ENCODE measurements at places on chromosomes 7 and 10.
A peak's percentile ranks its signal among the peaks of the same experiment; 100 is the strongest.

DNA sequence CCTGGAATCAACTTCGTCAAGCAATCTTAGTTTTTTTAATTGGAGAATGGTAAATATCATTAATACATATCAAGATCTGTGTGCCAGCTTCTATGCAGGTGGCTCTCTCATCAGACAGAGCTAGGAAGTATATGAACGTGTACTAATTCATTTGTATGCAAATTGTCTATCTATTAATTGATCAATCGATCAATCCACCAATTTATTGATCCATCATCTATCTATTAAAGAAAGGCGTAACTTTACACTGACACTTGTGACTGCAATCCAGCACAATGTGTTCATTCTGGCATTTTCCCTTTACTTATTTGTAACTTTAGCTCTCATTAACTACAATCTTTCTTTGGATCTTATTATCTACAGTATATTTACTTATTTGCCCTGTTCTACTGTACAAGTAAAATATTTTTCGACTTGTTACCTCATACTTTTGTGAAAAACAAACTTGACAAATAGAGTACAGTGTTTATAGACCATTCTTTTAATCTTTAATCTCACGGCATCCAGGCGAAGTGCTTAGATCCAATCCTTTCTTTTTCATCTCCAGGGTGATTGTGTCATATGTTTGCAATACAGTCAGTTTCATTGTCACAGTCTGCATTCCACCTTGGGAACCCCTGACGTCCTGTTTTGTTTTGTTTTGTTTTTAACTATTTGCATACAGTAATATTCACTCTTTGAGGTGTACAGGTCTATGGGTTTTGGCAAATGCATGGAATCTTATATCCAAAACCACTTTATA is 22.0 kb upstream of the GHRHR start:
- no peak for DNase-seq

DNA sequence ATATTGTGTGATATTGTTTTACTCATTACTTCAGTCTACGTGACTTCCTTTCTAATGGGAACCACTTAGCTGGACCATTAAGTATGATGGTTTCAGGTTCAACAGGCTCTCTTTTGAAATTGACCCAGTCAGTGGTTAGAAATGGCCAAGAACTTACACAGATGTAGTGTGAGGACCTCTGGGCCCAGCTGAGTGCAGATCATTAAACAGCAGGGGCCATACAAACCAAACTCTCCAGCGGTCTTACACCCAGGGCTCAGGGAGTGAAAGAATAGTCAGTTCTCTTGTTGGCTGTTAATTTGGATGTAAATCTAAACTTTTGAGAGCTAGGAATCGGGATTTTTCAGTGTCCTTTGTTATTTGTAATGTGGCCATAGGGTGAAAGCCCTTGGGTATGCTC is 107.3 kb downstream of the CELF2 start:
- DNase-seq, result no peak

GRCh38 chr10:128540128-128540762 is 414.0 kb upstream of the MKI67 start:
- DNase-seq, result no peak

- DNase-seq, result no peak
Measured at GRCh38 chr7:33155811-33156210, 26.4 kb downstream of the BBS9 start.

DNA sequence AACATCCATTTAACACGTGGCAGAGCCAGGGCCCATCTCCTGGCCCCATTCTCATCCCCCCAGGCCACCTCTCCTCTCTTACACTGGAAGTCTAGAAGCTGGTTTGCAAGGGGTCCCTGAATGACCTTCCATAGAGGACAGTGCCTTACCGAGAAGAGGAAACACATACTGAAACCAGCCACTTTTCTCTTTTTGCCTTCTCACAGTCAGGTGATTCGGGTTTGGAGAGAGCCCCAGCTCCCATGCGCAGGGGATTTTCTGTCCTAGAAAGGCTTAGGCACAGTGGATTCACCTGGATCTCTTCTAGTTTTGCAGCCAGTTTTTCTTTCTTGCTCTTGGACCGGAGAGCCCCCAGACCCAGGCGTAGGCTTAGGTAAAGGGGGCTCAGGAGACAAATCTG is 334.1 kb upstream of the C7orf33 start:
- DNase-seq, result no peak

DNA sequence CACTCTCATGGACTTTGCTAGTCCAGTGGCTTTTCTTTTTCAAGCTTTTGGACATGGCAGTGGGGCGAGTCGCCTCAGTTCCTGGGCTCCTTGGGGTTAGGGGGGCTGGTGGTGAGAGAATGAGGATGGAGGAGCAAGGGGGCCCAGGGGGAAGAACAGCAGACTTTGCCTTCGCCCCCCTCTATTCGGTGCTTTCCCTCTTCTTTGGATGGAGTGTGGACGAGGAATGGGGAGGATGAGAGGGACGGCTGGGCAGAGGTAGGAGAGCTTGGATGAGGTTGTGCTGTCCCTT is 255 bp downstream of the MAGI2 start:
- DNase-seq, result no peak

DNA sequence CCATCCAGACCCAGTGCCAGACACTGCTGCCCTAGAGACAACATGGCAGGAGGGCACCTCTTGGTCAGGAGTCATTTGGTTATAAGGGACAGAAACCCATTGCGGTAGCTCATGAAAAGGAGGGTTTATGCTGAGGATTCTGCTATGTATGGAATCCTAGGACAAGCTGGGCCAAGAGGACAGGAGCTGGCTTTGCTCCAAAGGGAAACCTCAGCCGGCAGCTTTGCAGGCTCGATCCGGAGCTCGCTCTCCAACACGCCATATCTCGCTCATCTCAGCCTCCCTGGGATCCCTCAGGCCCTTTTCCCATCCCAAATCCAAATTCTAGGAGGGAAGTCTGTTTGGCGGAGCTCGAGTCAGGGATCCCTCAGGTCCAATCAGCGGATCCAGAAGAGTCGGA is 345.7 kb downstream of the GLRX3 start:
- no peak for DNase-seq

GRCh38 chr7:102167254-102167653 is 119.4 kb upstream of the SH2B2 start:
- DNase-seq, result no peak

- DNase-seq, result no peak
Measured at GRCh38 chr10:118908557-118909256, 120.8 kb upstream of the NANOS1 start.

- no peak for DNase-seq
Measured at GRCh38 chr7:45401851-45402250, 172.3 kb upstream of the ADCY1 start.

DNA sequence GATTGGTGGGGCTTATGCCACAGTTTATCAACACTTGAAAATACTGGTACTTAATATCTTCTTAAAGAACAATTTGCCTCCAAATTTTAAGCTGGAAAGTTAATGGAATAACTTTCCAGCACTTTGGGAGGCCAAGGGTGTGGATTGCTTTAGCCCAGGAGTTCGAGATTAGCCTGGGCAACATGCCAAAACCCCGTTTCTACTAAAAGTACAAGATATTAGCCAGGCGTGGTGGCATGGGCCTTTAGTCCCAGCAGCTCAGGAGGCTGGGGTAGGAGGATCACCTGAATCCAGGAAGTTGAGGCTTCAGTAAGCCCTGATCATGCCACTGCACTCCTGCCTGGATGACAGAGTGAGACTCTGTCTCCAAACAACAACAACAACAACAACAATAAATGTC is 56.0 kb downstream of the PRF1 start:
- DNase-seq, result no peak

- peak; percentile 30 for DNase-seq
Measured at GRCh38 chr10:115093776-115094408, 727 bp downstream of the ATRNL1 start.

DNA sequence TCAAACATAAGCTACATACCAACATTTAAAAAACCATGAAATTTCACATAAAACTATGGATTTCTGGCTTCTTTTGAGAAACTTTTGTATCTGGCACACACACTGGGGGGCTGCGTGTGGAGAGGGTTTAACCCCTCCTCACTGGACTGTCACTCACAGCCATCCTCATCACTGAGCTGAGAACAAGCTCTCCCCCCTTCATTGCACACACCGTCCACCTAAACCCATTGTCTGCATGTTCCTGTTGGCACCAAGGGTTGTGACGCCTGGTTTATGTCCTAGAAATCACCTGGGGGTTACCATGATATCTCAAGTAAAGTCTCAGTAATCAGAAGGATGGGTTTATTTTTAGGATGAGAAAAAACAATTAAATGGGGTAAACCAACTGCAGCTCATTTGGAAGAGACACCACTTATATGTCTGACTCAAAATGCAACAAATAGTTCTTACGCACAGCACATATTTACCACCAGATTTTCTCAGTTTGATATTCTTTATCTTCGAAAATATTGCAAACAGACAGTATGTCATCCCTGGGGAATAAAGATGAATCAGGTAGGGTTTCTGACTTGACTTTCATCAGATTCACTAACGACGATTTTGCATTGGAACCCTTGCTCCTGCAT is 218.5 kb upstream of the KLF6 start:
- DNase-seq, result no peak

DNA sequence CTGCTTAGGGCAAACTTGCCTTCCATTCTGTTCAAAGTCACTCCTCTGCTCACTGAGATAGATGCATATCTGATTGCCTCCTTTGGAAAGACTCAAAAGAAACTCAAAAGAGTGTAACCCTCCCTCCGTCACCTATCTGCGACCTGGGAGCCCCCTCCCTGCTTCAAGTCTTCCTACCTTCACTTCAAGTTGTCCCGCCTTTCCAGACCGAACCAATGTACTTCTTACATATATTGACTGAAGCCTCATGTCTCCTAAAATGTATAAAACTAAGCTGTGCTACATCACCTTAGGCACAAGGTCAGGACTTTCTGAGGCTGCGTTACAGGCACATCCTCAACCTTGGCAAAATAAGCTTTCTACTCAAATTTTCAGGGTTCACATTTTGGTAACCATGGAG is 77.4 kb upstream of the C1GALT1 start:
- DNase-seq, result no peak

DNA sequence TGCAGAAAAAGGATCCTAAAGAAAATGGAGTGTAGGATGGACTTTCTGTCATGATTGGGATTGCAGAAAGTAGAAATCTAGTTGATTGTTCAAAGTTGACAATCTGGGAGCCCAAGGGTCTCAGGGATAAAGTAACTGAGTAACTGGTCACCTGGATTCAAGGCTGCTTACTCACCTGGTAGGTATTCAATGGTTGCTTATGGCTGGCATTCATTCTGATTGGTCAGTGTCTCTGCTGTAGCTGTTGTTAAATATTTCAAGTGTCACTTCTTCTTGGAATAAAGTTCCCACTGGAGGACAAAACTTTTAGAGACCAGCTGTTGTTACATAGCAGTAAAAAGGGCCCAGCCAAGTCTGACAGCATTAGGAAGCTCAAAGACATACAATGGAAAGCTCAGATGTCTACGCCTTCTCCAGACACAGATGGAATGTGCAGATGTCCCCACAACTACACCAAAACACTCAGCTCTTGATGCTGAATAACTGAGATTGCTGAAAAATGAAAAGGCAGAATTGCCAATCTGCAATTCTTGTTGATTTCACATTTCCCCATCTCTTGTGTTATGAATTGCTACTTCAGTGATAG is 106.9 kb downstream of the ZNF467 start:
- no peak for DNase-seq

DNA sequence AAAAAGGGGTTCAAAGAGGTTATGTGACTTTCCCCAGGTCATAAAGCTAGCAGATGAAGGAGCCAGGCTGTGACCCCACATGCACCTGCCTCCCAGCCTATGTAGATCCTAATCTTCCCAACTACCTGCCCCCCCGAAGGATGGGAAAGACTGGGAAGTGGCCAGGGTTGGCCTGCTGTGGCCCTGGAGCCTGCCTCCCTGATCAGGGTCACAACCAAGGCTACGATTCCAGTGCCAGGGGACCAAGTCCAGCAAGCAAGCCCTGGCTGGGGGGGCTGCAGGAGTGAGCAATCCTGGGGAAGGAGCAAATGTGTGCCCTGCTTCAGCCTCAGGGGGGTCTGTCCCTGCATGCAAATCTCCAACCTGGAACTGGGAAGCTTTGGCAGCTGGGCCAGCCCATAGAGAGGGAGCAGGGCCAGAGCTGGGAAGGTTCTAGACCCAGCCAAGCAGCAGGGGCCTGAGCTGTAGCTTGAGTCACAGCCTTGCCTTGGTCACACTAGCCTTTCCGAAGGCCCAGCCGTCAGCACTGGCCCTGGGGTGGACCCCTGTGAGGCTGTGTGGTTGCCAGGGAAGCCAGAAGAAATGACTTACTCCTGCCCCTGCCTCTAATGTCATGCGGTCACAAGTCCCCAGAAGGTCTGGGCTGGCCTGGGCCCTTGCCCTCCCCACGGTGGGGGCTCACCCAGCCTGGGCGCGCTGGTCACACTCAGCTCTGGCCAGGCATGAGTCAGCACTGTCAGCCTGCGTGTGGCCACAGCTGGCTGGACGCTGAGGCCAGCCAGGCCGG is 96.4 kb upstream of the ZMIZ1 start:
- DNase-seq, result no peak

- no peak for DNase-seq
Measured at GRCh38 chr10:17783751-17784150, 25.4 kb upstream of the MRC1 start.

- DNase-seq, result peak; percentile 34
Measured at GRCh38 chr7:4204513-4205165, 477.5 kb upstream of the FOXK1 start.

DNA sequence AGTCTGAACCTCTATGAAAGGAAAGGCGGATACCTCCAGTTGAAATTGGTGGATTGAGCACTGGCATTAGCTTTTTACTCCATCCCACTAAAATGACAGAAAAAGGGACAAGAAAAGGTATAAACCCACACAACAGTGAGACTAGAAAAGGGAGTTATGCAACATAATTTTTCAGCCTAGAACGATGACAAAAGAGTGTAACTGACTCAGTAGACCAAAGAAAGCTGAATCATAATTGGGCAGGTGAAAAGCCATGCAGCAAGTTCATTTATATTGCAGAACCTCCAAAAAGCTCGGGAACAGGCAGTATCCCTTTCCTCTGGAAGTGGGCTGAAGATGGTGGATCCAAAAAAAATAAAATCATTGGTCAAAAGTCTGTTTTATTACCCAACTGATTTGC is 30.5 kb upstream of the ZCCHC24 start:
- no peak for DNase-seq

DNA sequence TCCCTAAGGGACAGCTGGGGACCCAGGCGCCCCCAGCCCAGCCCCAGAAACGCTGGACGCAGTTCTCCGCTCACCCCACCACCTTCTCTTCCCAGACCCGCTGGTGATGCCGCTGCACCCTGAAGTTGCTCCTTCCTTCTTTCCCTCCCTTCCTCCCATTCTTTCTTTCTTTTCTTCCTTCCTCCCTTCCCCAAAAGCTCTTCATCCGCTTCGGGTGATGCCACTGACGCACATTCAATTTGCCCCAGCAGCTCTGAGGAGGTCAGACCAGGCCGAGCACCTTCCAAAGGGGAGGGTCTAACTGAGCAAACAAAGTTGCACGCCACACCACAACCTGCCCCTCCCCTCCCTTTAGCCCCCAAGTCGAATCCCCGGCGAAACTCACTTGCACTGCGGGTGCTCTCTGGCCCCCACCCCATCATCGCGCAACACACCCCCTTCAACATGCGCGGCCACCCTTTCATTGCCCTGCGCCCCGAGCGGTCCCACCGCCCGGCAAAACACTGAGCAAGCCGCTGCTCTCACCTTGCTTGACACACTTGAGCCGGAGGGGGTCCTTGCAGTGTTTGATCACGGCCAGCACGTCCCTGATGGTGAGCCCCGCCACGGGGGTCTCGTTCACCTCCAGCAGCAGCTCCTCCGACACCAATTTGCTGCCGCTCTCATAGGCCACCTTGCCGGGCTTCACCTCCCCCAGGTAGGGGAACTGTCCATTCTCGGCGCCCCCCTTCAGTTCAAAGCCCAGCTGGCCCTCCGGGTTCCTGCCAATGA is 787 bp downstream of the MAGI2 start:
- DNase-seq, result no peak

- DNase-seq, result no peak
Measured at GRCh38 chr7:151233804-151234203, 1.5 kb downstream of the CHPF2 start.

GRCh38 chr7:40884241-40884640 is 749.4 kb downstream of the SUGCT start:
- DNase-seq, result no peak

All from activated CD4-positive, alpha-beta T cell treated with anti-CD3 and anti-CD28 coated beads for 36 hours (primary cell).